Hepatic stellate cell (primary cell): ENCODE measurements at places on chromosomes 5 and 9.

DNA sequence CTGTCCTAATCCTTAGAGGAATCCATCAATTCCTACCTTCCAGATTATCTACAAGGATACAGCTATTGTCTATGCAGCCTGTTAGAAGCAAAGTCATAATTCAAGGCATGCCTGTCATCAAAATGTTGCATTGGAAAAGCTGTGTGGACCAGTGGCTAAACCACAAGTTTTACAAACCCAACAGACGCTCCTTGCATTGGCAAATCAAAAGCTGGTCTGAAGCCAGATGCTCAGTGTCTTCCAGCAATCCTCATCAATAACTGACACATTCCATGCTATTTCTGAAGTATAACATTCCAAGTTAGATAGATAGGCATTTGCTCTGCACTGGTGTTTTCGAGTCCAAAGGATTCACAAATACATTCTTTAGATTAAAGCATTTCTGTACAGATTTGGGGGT is 213.6 kb downstream of the EBF1 start:
- DNase-seq = no peak

GRCh38 chr9:106862821-106863720 is at the start of gene ZNF462:
TSS of gene ZNF462 (plus strand) at chr9:106863166. CDS start at chr9:106923384, 60,218 bp downstream.
- peak; percentile 55 for DNase-seq

DNA sequence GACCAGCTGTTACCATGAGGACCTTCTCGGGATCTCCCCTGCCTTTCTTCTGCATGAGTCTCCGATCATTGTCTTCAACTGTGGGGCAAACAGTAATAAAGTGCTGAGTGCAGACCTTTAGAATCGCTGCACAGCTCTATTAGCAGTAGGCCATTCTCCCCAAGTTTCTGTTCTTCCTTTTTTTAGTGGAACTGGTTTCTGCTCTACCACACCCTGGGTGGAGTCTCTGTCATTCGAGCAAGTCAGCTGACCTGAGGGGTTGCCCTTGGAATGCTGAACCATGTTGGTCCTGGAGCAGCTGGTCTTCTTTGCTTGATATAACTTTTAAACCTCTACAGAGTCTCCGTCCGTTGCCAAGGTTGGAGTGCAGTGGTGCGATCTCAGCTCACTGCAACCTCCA is 33.4 kb upstream of the GNPDA1 start:
- DNase-seq = no peak

DNA sequence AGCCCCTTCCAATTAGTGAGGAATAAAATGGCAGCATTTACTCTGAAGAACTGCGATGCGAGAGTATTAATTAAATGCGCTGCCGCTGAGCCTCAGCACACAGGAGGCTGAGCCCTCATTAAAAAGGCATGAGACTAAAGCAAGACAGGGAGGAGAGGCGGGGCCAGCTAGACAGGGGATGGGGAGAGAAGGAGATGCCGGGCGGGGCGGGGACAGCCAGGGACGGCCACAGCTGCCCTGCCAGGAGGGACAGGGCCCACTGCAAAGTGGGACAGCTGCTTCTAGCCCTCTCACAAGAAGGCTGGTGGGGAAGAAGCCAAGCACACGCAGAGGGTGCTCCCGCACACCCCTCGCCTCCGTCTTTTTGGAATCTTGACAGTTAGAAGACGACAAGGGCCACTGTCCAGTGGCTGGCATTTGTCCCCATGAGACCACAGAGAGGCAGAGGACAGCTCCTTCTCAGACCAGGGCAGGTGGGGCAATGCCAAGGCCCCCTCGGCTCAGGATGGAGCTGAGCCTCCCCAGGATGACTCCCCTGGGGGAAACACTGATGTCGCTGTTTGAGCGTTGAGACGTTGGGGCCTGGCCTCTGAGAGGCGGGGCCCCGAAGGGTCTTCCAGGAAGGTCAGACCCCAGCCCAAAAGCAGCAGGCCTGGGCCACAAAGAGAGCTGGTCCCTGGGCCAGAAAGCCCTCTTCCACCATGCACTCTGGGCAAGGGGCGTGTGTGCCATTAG is 26.9 kb downstream of the ADAMTS2 start:
- no peak for DNase-seq

DNA sequence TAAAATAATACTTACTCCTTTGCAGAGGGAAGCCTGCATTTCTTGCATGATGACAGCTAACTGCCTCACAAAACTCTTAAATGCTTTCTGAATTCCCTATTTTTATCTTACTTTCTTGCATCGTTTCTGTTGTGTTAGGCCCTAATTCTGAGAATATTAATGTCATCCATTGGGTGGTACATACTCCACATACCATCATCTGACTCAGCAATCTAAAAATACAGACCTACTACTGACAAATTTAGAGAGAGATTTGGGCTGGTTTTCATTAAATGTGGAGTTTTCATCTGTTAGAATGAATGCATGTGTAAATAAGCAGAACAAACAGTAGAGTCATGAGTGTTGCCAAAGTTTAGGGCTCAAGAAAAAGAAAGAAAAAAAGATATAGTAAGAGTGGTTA is 26.5 kb upstream of the KCNN2 start:
- peak; percentile 4 for DNase-seq

DNA sequence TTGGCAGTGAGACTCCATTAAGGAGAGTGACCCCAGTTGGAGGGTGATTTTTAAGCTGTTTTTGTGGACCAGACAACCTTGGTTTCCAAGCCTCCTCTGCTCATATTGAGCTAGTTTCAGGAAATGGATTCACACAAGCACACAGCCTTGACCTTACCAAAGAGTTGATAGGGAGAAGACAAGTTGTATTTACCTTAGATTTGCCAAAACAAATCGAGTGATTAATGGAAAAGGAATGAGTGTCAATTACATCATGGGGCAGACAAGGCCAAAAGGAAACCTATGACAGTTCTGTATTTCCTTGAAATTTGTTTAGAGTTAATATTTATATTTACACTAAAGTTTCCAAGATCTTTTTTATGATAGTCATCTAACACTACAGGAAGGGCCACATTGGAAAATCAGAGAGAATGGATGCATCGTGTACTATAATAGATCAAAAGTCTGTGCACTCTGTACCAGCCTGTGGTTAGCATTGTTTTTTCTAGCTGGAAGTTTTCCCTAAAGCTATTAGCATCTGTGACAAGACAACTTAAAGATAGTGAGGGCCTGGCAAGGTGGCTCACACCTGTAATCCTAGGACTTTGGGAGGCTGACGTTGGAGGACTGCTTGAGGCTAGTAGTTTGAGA is 86.0 kb upstream of the FER start:
- DNase-seq = peak; percentile 7

GRCh38 chr9:138102246-138103051 is 224.9 kb downstream of the CACNA1B start:
- DNase-seq = no peak

DNA sequence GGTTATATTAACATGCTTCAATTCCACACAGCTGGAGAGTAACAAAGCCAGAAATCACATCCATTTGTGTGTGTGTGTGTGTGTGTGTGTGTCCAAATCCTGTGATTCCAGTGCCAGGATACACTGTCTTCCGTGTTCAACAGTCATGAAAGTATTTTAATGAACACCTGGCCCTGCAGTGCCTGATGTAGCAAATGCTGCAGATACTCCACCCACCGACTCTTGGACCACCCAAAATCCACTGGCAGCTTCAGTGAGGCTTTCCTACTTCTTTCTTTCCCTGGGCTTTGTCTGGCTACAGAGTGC is 13.1 kb upstream of the INSYN2B start:
- DNase-seq = no peak

DNA sequence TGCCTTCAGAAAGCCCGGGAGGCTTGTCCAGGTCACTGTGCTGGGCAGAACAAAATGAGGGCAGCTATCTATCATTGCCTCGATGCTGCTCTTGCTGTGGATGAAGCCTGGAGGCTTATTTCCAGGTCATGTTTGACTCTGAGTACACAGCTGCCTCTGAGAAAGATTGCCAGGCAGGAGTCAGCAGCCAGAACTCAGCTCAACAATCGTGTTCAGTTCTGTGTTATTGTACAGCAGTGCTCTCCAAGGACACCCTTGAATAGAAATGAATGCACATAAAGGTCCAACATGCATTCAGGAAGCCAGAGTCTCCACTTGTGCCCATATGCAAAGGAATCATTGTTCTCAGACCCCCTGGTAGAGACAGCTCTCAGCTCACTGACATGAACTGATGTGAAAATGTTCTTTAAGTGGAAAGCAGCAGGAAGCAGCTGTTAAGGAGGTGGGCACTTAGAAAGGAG is 61.7 kb upstream of the ZFR start:
- DNase-seq = no peak

- no peak for DNase-seq
Observed at GRCh38 chr5:112070022-112070421, 313.0 kb upstream of the NREP start.

DNA sequence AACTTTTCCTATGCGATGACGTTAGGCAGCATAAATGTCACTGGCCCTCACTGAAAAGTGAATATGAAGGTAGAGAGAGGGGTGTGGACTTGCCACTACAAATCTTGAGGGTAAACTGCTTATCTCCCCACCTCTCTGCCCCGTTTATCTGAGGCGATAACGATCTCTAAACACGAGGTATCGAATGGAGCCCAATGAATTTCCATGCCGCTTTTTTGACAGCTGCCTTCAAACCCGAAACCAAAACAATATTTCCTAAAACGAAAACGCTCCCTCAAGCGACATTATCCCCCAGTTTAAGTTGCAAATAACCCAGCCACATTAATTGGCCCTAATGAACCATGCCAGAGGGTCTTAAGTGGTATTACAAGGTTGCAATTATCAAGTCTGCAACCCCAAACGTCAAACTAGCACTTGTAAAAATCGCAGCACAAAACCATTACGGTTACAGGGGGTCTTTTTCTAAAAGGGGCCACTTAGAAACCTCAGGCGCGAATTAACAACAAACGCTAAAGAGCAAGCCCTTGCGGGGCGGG is 1.4 kb downstream of the NR3C1 start:
- DNase-seq = no peak

GRCh38 chr5:150254774-150255173 is 34.8 kb downstream of the CAMK2A start:
- DNase-seq = no peak

DNA sequence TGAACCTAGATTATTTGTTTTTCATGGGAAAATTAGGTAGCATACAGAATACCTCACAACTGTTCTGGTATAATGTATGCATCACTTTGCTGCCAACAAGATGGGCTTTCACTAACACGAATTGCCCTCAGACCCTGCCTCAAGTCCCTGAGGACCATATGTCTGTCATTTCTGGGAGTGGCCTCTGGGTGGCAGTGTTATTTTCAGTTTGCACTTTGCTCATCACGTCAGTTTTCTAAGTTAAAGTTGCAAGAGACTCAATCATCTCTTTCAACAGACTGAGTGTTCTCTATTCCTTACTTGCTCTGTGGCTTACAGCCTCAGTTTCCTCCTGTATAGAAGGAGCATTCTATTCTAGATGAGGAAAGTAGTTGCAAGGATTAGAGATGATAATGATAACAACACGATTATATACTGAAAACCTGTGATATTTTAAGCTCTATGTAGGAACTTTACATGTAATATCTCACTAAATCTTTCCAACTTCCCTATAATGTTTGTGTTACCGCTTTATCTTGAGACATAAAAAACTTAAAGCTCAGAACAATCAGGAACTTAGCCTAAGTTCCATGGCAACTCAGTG is 55.7 kb downstream of the TSSK1B start:
- DNase-seq = peak; percentile 42

DNA sequence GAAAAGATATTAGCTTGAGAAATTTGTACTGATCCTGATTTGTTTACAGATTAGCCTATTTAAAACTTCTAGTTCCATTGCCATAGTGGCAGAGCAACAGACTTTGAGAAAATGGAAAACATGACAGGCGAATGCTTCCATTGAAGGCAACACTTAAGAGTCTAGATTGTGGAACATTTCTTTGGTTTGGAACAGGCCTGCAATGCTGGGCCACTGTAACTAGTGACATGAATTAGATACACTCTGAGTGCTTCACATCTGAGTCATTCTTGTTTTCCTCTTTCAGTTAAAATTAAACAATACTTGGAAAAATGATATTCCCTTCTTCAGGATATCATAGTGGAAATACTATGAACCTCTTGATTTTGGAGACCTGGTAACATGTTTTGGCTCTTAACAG is 453.6 kb upstream of the TUSC1 start:
- no peak for DNase-seq
